Stimulated activated CD4-positive, alpha-beta T cell treated with anti-CD3 and anti-CD28 coated beads, TNF-alpha, amount 100 ng/mL, for 24 hours (primary cell): ENCODE measurements at places on chromosomes 12 and 14.

DNA sequence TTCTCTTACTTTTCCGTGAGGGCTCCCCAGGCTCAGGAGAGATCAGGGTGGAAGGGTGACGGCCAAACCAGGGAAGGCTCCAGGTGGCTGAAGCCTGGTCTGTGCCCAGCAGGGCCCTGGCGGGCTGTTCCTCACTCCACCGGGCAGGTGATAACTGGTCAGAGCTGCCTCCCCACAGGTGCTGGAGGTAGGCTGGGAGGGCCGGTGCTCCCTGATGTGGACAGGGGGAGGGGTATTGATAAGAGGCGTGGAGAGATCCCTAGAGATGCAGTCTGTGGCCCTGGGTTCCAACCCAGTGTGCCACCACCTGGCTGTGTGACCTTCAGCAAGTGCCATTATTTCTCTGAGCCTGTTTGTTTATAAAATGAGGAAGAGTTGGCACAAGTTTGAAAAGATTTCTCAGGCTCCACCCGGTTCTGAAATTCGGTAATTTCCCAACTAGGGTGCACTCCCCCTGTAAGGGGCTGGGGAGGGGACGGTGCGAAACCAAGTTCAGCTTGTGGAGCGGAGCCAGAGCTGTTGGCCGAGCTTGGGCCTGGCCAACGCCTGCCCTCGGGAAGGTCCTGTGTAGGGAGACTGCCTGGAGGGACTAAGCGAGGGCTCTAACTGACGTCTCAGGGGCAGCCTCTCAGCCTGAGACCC, 1.0 kb upstream of the NR4A1 start:
- no peak for DNase-seq

DNA sequence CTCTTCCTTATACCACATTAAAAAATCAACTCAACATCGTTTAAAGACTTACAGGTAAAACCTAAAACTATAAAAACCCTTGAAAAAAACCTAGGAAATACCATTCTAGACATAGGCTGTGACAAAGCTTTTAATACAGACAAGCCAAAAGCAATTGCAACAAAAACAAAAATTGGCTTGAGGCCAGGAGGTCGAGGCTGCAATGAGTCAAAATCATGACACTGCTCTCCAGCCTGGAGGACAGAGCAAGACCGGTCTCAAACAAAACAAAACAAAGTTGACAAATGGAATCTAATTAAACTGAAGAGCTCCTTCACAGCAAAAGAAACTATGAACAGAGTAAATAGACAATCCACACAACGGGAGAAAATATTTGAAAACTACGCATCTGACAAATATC, 1057.8 kb downstream of the FSCB start:
- no peak for DNase-seq

DNA sequence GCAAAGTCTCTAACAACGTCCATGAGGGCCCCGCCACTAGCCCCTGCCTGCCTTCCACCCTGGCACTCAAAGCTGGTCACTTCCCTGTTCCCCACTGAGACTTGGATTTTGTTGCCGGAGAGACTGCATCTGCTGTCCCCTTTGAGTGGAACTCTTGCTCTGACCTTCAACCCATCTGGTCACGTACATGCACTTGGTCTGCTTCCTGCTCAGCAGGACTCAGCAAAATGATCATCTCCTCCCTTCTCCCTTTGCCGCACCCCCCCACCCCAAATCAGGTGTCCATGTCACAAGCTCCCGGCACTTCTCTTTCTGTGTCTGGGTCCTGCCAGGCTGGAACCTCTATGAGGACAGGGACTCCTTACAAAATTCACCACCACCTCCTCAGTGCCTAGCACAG, 180.9 kb downstream of the CHST11 start:
- DNase-seq = no peak

- no peak for DNase-seq
Measured at GRCh38 chr12:24479131-24479530, 469.8 kb downstream of the BCAT1 start.

- no peak for DNase-seq
Measured at GRCh38 chr14:25103271-25103670, 53.3 kb upstream of the STXBP6 start.

DNA sequence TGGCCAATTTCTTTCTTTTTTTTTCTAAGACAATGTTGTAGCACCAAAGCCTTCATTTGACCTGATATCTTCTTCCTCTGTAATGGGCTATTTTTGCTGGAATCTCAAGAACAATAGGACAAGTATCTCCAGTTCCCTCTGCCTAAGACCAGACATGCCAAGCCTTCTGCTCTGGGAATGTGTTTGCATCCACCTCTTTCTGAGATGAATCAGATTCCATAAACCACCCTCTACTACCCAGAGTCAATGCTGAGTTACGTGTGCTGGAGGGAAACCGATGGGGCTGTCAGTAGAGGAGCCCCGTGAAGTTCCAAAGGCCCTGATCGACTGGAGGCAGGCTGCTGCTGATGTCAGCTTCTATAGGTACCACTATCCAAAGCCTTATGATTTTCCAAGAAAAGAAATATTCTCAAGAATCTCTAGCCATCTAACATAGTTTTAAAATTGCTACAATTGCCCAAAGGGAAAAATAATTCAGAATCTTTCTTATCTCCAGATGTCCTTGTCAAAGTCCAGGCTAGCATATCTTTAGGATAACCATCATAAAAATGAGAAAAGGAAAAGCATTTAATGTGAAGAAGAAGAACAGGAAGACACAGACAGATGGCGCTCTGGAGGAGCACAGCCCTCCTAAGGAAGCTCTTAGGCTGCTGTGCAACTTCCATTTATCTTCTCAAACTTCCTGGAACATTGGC, 101.9 kb downstream of the SLC8A3 start:
- no peak for DNase-seq
